ENCODE measurements at places on chromosomes 16 and 17.

GRCh38 chr17:33522623-33523022 lies 229.5 kb upstream of the ASIC2 start:
- no peak for DNase-seq

DNA sequence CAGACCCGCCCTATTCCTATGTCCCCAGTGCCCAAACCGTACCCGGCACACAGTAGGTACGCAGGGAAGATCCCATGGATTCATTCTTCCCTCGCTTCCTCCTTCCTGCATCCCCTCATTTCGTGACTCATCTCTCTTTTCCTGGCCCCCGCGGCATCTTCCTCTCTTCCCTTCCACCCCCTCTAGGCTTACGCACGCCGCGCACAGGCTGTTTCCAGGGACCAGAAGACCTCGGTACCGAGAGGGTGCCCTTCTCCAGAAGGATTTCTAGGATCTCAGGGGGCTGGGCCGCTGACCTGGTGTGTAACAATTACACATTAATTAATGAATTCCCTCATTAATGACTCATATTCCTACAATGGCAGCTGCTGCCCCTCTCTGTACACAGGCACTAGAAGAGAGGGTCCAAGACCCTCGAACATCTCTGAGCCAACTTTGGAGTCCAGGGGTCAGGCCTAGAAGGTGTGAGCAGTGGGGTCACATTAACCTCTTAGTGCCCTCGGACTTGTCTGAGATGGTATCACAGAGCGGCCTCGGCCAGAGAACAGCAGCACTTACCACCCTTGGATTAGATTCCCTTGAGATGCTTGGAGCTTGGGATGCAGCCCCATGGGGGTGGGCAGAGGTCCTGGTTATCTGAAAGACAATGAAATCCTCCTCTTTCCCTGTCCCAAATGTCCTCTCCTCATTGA lies 16.8 kb upstream of the PLLP start:
- DNase-seq = no peak

DNA sequence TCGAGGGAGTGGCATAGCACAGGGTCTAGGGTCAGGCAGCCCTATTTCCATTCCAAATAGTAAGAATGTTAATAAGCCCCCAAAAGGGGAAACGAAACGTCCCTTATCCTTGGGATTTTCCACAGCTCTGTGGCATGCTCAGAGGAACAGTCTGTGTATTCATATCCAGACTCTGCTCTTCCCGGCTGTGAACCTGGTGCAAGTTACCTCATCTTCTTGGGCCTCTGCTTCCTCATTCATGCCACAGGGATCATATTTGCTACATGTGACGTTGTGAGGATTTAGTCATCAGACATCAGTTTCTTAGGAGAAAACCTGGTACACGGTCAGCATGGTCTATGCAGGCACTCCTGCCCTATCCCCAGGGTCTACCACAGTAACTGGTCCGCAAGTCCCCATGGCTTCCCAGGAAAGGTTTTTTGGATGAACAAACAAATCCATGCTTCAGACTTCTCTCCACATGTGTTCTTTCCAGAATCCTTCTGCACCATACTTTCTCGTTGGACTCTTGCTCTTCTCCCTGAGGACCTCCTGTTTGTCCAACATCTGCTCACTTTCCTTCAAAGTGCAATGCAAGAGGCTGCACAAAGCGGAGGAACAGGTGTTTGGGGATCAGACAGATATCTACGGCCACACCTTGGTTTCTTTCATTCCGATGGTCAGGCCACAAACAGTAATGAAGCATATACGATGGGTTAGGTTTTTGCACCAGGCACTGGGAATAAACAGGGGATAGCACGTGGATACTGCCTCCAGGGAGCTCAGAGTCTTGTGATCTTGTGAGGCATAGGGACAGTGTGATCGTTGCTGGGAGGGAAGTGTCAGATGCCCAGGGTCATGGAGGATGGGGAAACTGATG lies 17.7 kb downstream of the GLP2R start:
- DNase-seq = no peak

DNA sequence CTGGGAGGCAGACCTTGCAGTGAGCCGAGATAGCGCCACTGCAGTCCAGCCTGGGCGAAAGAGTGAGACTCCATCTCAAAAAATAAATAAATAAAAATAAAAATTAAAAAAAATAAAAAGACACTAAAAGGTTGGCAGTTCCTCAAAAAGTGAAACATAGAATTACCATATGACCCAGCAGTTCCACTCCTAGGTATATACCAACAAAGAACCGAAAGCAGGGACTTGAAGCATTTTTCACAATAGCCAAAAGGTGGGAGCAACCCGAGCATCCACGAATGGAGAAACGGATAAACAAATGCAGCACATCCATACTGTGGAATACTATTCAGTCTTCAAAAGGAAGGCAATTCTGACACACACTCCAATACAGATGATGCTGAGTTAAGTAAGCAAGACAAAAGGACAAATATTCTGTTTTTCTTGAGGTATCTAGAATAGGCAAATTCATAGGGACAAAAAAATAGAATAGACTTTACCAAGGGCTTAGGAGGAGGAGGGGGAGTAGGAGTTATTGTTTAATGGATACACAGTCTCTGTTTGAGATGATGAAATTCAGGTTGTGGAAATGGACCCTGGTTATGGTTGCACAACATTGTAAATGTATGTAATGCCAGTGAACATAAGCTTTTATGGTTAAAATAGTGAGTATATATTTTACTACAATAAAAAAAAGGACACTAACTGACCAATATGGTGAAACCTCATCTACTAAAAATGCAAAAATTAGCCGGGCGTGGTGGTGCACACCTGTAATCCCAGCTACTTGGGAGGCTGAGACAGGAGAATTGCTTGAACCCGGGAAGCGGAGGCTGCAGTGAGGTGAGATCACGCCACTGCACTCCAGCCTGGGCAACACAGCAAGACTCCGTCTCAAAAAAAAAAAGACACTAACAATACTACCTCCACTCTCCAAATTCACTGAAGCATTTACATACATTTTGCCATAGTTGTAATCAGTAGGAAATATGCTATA lies 27.0 kb upstream of the SLC35B1 start:
- DNase-seq = no peak

GRCh38 chr17:53635444-53635843 lies 187.3 kb upstream of the KIF2B start:
- no peak for DNase-seq

DNA sequence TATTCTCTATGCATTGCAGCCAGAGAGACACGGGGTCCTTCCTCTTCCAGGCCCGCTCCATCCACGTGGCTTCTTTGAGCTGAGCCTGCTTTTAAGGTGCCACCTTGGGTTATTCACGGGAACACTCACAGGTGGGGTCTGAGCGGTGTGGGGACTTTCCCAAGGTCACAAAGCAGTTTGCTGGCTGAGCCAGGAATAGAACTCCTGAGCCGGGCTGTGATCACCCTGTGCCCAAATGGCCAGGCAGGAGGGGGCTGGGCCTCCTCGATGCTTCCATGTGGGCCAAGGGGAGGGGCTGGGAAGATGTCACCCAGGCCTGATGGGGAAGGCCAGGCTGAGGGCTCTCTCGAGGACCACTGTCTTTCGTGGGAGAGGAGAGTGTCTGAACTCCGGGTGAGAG lies 13.0 kb upstream of the GSE1 start:
- no peak for DNase-seq

DNA sequence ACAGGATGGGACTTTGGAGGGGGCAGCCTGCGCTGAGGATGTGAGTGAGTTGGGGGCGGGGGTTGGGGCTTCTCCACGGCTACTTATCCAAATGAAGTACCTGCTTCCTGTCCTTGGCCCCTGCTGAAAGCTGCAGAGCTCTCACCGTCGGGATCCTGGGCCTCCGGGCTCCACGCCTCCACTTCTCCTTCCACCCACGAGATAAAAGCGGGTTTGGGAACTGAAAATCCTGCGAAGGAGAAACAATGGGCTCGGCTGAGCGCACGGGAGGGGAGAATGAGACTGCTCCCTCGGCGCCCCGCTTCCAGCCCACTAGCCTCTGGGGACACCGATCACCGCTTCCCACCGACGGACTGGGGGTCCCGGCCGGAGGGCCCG lies 486 bp downstream of the ZNF785 start:
- DNase-seq = no peak

- DNase-seq = no peak
Observed at GRCh38 chr17:38912221-38912813, 13.1 kb upstream of the LASP1NB start.

All from NCI-H1694 treated with DMSO at 0.1 percent for 48 hours (cell line).